ENCODE measurements at places on chromosomes 7 and 10. TPM values are rescaled to one million over a fixed set of nuclear protein-coding genes. Genes with fewer than 3 reads are reported as not detected.

The LYZL1 gene
- not detected for total RNA-seq

The PDSS1 gene
- 7.5 TPM for total RNA-seq

The H2BK1 gene
- not detected for total RNA-seq

The VWDE gene
- total RNA-seq: not detected

The SYNPO2L gene
- 0.10 TPM for total RNA-seq

The PSAP gene
- 1,414 TPM for total RNA-seq

The ANKRD16 gene
- total RNA-seq: 4.8 TPM

The LEP gene
- total RNA-seq: 784 TPM

The KEL gene
- not detected for total RNA-seq

The C10orf67 gene
- total RNA-seq: not detected

The TMEM270 gene
- total RNA-seq: not detected

The HOXA2 gene
- total RNA-seq: 1.2 TPM

DNA sequence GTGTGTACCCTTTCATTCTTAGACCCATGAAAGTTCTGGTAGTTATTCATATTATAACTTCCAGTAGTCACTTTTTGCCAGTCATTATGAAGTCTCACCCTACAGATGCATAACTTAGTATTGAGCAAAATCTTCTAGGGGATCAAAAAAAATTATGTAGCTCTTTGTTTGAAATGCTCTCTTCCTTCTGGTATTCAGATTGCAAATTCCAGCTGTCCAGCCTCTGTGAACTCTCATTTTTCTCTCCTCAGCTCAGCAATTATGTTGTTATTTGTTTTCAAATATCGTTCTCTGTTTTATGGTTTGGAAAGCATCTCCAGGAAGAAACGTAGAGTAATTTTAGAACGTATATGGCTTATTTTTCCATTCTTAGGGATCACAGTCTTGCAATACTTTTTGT is 442.5 kb downstream of the SEMA3D start:
- no peak for DNase-seq

DNA sequence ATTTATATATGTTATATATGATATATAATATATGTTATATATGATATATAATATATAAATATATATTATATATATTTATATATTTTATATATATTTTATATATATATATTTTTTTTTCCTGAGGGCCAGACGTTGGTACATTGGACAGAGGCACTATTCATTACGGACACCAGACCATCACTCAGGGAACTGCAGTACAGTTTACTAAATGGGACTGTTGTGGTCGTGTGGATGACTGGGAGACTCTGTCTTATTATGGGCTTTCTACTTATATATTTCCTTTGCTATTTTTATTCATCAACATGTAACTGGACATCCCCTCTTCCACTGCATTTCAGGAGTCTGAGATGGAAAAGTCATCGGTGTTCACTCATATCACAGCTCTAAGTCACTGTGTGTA is 87.1 kb upstream of the PRKCQ start:
- no peak for DNase-seq

GRCh38 chr10:124092250-124092859 is 1.0 kb downstream of the CHST15 start:
- peak; percentile 92 for DNase-seq

GRCh38 chr7:37153376-37153775 is 295.3 kb downstream of the ELMO1 start:
- DNase-seq: no peak

DNA sequence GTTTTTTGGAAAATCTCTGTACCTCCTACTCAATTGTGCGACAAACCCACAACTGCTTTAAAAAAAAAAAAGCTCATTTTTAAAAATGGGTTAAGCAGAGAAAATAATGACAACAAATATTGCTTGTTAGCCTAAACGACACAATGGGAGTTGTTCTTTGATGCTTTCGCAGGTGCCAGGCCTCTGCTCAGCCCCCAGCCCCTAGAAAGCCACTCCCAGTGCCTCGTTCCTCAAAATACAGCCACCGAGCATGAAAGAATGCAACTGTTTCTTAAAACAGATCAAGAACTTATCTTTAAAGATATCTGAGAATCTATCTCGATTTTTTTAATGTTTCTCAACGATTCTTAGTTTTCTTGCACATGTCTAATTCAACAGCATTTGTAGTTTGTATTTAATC is 85.2 kb upstream of the PFKP start:
- DNase-seq: no peak

DNA sequence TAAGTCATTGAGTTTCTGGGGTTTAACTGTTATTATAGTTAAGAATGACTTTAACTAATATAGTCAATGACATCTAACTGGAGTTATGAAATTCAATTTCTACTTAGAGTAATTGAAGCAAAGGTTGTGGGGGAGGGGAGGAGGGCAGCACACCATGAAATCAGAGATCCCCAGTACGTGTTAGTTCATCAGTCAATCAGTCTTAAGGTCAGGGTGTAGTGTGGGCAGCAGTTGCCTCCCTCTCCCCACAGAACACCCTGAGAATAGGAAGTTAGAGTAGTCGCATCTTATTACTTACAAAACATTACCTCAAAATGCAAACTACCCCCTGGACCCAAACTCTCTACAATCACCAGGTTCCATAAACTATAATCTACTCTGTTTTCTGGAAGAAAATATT is 7.0 kb upstream of the HPS1 start:
- DNase-seq: no peak

- no peak for DNase-seq
Observed at GRCh38 chr7:142579946-142580345, 169.3 kb upstream of the PRSS1 start.

DNA sequence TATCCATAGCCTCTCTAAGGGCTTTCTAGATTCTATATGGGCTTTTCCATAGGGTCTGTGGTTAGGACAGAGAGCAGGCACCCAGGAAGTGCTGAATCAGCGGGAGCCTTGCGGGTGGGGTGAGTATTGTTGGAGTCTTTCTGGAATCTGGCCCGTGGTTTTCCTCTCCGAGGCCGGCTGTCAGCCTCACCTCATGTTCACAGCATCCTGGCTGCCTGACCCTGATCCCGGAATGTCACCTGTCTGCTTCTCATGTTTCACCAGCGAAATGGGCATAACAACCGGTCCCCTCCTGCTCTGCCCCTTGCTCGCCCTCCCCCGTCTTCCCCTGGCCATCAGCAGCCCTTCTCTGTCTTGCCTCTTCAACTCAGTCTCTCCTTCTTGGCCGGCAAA is 36.5 kb downstream of the DDIT4 start:
- no peak for DNase-seq

GRCh38 chr10:103177123-103177522 is 15.9 kb downstream of the NT5C2 start:
- DNase-seq: no peak

DNA sequence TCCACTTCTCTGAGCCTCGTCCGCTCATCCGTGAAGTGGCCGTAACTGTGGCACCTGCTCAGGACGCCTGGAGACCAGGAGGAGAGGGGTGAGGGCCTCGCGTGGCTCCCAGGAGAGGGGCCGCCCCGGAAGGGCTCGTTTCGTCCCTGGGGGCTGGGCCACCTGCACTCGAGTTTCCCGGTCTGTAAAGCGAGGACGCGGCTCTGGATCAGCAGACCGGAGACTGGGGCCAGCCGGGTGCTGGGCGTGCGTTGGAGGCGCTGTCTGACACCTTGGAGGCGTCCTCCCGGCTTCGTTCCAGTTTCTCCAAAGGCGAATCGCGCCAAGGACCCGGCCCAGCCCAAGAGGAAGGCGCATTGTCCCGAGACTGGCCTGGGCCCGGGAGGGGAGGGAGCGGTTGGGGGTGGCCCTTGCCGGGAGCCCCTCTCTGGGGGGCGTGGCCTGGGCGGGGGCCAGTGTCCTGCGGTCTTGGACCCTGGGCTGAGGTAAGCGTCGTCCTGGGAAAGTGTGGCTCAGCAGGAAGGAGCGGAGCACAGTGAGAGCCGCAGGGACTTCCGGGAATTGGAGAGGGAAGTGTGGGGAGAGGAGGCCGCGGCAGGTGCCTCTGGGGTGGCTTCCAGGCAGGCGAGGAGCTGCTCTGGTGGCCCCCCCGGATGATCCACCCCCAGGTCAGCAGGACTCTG is 89.6 kb downstream of the FOXL3 start:
- peak; percentile 89 for DNase-seq

DNA sequence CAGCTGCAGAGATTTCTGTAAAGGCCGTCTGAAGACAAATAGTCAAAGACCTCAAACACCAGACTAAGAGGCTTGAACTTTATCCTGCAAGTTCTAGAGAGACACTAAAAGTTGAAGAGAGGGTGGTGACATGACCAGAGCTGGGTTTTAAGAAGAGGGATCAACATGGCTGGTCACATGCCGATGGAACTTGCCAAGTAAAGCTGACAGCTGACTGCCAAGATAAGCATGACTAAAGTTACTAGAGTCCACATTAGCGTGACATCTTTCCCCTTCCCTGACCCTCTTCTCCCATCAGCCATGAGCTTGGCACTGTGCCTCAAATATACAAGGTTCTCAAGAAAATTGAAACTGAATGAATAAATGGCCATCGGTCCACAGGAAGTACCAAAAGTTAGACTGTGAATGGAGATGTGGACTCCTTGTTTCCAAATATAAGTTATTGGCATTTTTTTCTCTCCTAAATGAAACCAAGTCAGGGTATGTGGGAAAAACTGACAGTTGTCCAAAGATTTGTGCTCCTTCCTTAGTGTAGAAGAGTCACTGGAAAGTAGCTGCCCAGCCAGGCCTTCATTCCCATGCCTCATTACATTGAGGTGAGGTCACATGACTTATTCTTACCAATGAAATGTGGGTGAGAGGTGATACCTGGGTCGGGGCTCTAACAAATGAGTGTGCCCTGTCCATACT is 24.5 kb downstream of the XPNPEP1 start:
- DNase-seq: no peak

DNA sequence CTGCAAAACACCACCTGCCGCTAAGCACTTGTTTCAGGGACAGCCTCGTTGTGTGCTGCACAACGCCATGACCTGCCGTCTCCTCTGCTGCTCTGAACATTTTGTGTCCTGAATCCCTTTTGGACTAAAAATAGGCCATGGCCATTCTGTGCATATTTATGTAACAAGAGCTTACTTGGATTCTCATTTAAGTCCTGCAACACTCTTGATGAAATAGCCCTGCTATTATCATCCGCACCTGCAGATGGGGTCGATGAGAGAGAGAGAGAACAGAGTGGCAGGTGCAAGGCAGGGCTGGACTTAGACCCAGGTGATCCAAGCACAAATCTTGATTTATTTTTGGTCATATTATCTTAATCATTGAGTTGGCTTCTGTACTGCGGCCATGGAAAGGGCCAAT is 121.2 kb upstream of the PRKCQ start:
- no peak for DNase-seq

DNA sequence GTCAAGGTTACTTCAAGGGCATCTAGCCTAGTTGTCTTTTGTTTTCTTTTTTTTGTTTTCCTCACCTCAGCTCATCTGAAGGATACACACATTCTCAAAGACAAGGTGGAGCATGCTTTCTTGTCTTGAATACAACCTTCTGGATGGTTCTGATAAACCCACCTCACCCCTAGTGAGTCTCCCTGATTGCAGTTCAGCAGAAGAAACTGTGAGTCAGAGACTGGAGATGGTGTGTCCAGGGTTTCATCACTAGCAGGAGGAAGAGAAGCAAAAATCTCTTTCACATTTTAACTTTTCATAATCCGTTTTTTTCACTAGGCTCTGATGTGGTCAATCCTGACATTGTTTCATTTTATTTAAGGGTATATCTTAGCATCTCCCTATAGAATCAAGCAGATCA is 143.0 kb upstream of the NRBF2 start:
- DNase-seq: no peak

GRCh38 chr7:73995330-73995729 is 32.6 kb upstream of the ELN start:
- no peak for DNase-seq

DNA sequence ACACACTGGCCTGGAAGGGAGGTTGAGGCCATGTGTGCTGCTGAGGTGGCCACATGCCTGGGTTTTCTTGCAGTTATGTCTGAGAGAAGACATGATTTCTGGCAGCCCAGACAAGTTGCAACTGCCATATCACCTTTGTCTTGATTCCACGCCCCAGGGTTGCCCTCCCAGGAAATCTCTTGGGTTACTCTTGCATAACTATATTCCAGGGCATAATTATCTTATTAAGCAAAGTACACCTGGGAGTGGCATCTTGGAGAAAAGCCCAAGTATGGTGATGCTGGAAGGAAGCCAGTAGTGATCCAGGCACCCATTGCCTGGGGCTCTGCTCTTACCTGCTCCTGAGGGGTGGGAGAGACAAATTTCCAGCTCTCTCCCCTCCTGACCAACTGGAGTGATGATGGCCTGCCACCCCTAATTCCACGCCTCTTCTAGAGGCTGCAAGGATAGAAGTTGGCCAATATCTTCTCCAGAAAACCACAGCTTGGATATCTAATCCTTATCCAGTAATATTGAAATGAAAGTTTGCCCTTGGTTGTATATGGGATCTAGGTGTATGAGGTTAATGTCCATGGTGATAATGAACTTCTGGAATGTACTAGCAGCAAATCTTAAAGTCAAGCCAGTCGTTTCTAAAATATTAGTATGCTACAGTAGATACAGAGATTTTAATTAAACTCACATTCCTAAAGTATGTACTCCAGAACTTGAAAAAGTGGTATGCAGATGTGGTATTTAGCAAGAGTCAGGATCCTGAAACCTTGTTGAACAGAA is 5.0 kb downstream of the AKR1B10 start:
- no peak for DNase-seq

DNA sequence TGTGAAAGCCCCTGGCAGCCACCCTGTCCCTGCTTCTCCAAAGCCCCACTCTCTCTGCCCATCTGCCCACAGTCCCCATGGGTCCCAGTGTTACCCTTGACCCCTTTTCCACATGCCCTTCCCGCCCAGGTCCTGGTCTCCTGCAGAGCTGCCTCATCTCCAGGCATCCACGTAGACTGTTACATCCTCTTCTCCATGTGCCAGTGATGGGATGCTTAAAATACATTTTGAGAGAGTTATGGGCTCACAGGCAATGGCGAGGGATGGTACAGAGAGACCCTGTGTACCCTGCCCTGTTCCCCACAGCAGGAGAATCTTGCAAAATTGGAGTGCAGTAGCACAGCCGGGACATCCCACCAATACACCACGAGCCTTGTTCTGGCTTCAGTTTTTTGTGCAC is 56.8 kb downstream of the GLRX3 start:
- no peak for DNase-seq

- no peak for DNase-seq
Observed at GRCh38 chr7:91942312-91942711, 1.6 kb downstream of the AKAP9 start.

- DNase-seq: no peak
Observed at GRCh38 chr7:121006711-121007315, 18.3 kb downstream of the CPED1 start.
